Non-pigmented ciliary epithelial cell (primary cell): ENCODE measurements at places on chromosomes 5 and 9.

GRCh38 chr5:82799361-82800077 is 277.7 kb downstream of the TMEM167A start:
- no peak for DNase-seq

DNA sequence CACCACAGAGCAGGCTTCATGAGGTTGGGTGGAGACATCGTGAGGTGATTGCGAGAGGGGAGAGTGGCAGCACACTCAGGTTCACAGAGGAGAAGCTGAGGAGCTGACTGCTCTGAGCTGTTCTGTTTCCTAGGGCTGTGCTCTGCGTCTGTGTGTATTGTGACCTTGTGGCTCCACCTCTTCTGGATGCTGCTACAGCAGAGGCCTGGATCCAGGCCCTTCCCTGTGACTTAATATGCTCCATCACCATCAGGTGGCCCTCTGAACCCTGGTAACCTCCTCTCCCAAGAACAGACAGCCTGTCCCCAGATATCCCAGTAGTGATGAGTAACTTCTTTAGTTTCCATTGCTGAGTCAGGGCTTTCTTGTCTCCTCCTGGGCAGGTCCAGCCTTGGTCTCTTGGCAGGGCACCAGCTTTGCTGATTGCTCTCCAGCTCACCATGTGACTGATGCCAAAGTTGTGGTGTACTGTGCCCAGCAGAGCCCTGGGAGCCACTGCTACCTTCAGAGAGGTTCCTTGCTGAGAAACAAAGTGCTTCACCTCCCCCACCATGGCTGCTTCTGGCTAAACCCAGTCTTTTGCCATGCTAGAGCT is 212.8 kb upstream of the CHD1 start:
- no peak for DNase-seq

DNA sequence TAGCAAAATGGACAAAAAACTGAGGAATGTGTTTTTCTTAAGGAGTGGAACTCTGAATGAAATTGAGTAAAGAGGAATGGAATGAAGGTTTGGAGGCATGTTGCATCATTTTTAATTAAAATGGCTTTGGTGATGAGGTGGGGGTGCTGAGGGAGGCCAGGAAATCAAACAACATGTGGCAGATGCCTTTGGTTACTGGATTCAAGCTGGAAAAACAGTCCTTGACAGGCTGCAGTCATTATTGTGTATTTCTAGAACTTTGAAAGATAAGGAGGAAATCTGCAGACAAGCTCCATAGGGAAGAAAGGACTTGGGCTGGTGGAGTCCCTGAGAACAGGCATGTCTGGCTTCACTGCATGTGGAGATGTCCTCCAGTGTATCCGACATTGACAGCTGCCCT is 203.5 kb upstream of the HAPLN1 start:
- DNase-seq = peak; percentile 50

GRCh38 chr5:173050791-173051190 is 5.4 kb upstream of the CREBRF start:
- no peak for DNase-seq

- no peak for DNase-seq
Measured at GRCh38 chr9:100699668-100700067, 121.8 kb downstream of the CAVIN4 start.

- DNase-seq = no peak
Measured at GRCh38 chr9:75974016-75974766, 83.7 kb downstream of the PCSK5 start.

DNA sequence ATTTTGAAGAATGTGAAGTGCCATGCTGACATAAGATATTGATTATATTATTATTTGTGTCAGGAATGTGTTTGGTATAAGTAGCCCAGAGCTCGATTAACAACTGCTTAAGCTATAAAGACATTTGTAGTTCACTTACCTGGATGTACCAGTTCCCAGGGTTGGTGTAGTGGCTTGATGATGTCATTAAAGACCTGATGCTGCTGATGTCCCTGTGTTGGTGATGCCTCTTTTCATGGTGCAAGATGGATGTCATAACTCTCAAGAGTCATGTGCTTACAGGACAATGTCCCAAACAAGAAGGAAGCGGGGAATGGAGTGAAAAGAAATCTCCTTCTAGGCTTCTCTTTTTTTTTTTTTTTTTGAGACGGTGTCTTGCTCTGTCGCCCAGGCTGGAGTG is 11.5 kb upstream of the GDNF start:
- no peak for DNase-seq

DNA sequence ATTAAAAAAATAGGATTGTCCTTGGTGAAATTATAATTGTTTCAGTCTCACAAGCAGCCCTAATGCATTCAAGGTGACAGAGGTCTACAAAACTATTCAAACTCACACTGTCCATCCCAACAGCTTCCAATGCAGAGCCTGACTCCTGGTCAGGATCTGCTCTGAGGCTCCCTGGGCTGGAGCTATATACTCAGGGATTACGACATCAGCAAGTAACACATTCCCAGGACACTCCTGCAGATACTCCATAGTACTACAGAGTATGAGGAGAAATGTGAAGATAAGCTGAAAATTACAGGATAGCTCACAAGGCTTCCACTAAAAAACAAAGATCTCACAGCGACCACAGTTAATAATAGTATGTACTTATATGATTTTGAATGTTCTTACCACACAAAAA is 130.1 kb downstream of the AUH start:
- no peak for DNase-seq

- no peak for DNase-seq
Measured at GRCh38 chr9:101791533-101791932, 53.1 kb upstream of the GRIN3A start.

DNA sequence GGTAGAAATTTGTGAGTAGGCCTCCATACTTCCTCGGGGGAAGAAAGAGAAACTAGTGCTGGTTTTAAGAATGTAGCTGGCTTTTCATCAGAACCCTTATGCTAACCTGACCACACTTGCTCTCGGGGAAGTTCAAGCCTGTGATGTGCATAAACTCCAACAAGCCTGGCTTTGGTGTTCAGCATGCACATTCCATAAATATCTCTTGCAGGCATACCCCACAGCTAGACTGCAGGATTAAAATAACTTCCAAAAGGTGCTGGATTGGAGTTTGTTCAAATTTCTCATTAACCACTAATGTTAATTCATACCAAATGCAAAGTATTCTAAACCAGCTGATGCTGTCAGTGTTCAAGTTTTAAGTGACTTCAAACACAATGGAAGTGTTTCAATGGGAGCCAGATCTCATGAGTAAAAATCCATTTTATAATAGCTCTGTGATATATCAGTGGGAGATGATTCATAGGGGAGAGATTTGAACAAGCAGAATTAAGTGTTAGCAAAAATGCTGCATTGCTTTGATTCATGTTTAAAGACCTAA is 79.4 kb downstream of the NPR3 start:
- no peak for DNase-seq

DNA sequence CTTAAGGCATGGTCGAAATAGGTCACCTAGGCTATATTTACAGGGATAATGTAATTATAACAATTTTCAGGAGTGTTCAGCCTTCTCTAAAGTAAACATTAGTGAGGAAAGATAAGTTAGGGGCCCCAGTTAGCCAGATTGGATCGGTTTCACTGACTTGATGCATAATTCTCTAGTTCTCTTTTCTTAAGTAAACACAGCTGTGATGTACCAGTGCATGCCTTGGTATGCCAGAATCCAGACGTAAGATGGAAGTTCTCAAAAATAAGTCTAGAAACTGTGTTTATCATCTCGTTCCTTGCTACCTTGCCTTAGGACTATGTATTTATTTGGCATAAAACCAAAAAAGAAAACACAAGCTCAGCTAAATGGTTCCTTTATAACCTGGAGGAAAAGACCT is 442.2 kb upstream of the CLINT1 start:
- no peak for DNase-seq

GRCh38 chr9:114450181-114450580 is 55.1 kb downstream of the WHRN start:
- DNase-seq = no peak

DNA sequence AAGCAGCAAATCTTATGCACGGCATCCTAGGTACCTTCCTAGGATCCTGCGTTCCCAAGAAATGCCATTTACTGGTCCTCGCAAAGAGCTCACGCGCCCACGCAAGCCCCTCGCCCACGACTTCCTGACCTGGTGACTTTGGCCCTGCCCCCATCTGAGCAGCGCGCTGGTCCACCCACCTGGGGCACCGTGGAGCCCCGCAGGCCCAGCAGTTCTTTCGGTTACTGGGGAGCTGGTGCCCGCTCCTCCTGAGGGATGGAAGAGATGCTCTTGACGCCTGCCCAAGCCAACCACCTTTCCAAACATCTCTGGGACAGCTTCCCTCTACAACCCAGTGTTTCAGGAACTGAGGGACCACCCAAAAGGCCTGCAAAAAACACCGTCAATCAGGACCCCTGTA is 16.7 kb downstream of the EQTN start:
- no peak for DNase-seq
